NCI-H1417 (cell line): ENCODE measurements at places on chromosomes 7 and 10.

GRCh38 chr7:537911-538634 lies 18.4 kb upstream of the PDGFA start:
- no peak for DNase-seq

DNA sequence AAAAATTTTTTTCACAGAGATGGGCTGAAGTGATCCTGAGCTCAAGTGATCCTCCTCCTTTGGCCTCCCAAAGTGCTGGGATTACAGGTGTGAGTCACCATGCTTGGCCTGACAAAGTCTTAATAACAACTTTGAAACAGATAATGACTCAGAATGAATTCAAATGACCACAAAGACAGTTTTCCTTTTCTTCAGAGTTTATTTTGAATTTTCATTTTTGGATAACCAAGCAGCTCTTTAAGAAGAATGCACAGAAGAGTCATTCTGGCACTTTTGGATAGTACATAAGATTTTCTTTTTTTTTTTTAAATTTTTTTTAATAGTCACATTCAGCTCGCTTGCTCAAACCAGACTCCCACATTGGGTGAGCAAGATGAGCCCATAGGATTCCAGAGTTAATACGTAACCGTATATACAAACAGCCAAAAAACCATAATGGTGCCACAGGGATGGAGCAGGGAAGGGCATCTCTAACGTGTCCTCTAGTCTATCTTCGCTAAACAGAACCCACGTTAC lies 43.0 kb upstream of the NMT2 start:
- DNase-seq: no peak

DNA sequence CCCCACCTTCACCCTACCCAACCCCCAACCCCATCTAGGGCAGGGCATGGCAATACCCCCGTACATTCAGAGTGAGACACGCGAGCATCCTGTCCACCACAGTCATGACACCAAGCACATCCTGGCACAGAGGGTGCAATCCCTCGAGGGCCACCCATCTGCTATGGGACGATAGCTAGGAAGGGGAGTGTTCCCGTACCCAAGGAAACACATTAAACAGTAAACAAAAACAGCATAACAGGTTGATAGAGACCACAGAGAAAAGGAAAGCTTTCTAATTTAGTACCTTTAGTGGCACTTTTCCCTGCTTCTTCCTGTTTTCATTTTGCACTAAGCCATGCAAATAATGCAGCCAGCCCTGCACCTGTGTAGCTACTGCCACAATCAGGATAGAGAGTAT lies 2.3 kb upstream of the SMKR1 start:
- no peak for DNase-seq

DNA sequence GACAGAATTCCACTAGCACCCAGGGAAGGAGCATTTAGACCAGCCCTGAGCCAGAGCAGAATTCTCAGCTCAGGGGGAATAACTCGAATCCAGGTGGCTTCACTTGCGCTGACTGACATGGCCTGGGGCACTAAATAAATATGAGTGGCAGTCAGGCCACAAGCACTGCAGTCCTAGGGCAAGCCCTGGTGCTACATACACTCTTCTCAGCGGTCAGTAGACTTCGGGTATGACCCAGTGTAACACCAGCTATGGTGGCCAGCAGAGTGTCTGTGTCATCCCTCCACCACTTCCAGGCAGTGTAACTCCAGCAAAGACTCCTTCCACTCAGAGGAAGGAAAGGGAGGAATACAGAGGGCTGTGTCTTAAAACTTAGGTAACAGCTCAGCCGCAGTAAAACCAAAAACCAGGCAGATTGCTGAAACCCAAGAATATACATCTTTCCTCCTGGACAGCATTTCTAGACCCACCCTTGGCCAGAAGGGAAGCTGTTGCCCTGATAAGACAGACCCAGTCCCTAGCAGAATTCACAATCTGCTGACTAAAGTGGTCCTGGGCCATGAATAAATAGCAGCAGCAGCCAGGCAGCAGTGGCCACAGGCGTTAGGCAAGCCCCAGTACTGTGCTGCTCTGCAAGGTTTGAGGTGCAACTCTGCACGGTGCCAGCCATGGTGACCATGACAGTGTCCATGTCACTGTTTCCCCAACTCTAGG lies 77.0 kb downstream of the SNX13 start:
- no peak for DNase-seq

DNA sequence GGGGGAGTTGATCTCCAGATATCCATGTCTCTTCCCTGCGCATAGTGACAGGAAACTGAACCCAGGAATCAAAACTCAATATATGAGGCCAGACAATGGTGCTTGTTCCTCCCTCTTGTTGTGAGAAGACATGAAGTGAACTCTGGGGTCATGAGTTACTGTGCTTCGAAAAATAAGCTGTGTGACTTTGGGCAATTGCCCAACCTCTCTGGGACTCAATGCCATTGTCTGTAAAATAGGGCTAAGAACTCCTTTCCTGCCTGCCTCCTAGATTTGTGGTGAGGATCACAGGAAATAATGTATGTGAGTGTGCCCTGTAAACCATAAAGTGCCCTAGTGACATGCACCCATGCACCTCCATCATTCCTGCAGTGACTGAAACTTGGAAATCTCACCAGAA lies 48.4 kb downstream of the SYPL1 start:
- no peak for DNase-seq

GRCh38 chr10:132039371-132039770 lies 26.4 kb upstream of the JAKMIP3 start:
- no peak for DNase-seq

DNA sequence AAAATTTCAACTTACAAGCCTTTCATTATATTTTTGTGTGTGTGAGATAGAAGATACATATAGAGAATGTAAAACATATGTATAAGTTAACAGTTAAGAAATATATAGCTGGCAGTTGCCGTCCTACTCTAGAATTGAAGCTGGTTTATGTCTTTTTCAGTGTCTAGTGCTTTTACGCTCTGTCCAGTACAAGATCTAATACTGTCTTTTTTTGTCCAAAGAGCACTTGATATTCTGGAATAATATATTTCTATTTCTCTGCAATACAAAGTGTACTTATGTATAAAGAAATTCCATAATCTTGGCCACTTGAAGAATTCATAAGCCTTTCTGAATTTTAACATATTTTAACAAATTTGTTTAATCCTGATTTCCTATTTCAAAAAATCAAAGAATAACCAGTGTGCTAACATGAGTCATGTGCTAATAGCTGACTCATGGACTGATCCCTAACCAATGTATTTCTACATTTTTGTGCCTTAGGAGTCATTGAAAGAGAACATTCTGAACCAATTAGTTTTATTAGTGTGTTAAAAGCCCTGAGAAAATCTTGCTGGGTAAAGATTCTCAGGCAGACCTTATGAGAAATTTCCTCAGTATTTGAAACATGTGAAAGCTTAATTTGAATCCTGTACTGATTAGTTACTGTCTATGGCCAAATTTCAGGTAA lies 73.2 kb upstream of the CCAR1 start:
- no peak for DNase-seq

DNA sequence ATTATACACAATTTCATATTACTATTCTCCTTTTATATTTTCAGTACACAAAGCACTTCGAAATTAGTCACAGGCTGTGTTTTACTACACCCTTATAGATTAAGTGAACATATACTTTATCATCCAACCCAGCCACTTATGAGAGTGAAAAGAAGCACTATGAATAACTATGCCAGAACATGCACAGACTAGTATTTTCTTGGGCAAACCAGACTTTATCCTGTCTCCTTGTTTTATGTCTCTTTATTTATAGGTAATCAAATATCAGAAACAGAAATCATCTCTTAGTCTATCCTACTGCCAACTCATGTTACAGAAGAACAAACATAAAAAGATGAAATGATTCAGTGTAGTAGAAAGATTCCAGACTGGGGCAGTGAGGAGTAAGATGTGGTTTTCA lies 171.8 kb downstream of the GRM3 start:
- DNase-seq: no peak

DNA sequence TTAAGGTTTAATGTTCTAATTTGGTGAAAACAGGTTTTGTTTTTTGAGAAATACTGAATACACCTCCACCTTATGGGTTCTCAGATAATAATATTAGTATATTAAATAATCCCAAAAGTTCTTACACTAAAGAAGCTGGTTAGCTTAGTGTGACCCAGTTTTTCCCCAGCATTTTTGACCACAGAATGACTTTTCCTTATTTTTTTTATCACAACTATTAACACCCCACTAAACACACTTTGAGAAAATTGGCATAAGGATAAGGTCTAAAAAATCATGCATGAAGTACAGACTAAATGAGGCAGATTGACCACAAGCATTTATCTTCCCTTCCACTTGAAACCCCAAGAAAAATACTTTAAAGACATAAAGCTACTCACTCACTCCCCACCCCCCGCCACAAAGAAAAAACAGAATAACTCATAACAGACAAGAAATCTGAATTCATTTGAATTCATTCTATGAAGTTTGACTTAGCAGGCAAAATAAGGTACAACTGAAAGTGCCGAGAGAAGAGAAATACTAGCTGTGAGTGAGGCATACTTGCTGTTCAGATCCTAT lies 49.7 kb upstream of the WNT16 start:
- DNase-seq: no peak

GRCh38 chr7:69684369-69685292 lies 86.4 kb downstream of the AUTS2 start:
- DNase-seq: peak; percentile 21

GRCh38 chr7:24924375-24924774 lies 55.6 kb downstream of the OSBPL3 start:
- DNase-seq: no peak

DNA sequence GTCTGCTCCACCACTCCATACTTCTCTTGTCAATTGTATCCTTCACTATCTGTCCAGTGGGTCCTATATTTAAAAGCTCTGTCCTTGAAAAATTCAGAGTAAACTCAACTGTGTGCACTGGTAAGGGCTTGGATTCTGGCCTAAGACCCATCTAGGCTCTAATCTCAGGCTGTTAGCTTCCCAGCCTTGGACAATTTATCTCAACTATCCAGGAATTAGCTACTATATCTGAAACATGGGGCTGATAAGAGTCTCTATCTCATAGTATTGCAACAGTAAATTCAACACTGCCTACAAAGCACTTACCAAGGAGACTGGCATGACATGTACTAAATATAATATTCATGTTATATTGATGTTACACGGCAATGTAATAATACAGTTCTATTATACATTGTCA lies 303.4 kb downstream of the XPNPEP1 start:
- DNase-seq: no peak

- DNase-seq: no peak
Measured at GRCh38 chr10:114313866-114314265, 74.8 kb downstream of the VWA2 start.

GRCh38 chr10:46540412-46541016 lies 15.9 kb downstream of the GPRIN2 start:
- no peak for DNase-seq

DNA sequence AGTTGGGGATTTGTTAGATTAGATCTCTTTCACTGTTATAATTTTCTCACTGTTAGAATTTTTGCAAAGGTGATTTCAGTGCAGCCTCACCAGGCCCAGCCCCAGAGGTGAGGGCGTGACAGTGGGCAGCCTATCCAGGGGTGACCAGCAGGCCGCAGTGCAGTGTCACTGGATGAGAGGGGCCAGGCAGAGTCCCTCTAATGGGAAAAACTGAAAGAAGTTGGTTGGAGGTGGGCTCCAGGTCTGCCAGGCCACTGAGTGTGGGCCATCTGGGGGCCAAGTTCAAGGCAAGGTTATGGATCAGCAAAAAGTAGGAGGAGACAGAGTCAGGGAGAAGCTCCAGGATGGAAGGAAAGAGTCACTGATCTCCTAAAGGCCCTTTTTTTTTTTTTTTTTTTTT lies 90.5 kb upstream of the SDK1 start:
- DNase-seq: no peak

DNA sequence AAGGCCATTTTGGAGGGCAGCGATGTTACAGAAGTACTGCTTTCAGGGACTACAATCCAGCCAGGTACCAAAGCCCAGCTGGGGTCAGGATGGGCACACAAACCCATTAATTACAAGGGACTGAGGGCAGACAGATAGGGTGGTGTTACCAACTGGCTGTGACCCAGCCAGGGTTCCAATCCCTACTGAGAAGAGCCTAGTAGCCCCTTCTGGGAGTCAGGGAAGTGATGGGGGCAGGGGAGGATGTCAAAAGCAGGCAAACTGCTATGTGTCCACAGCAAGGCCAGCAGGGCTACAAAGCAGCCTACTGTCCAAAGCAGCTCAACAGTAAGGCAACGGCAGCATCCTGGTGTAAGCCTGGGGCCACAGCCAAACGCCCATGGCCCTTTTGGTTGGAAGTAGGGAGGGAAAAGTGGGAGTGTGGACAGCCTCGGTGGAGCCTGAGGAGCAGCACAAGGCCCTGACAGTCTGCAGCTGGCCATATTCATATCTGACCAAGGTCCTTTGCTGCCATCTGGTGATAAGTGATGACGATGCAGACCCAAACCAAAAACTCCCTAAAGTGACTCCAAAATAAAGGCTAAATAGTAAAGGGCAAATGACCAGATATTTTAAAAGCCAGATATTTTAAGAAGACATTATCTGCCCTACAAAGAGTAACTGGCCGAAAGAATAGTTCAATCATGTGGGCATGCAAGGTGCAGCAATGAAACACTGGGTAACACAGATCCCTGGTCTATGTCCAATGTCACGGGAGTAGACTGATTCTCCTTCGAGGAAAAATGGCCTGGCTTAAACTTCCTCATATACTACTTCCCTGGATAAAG lies 56.9 kb downstream of the XPNPEP1 start:
- peak; percentile 12 for DNase-seq

GRCh38 chr10:78148961-78149612 lies 115.4 kb downstream of the RPS24 start:
- DNase-seq: no peak

- DNase-seq: no peak
Measured at GRCh38 chr10:21369697-21370096, 155.8 kb downstream of the SKIDA1 start.

- DNase-seq: peak; percentile 64
Measured at GRCh38 chr10:80186364-80187012, 18.8 kb downstream of the ANXA11 start.

GRCh38 chr7:149729983-149730801 lies 43.2 kb downstream of the ZNF467 start:
- DNase-seq: no peak

DNA sequence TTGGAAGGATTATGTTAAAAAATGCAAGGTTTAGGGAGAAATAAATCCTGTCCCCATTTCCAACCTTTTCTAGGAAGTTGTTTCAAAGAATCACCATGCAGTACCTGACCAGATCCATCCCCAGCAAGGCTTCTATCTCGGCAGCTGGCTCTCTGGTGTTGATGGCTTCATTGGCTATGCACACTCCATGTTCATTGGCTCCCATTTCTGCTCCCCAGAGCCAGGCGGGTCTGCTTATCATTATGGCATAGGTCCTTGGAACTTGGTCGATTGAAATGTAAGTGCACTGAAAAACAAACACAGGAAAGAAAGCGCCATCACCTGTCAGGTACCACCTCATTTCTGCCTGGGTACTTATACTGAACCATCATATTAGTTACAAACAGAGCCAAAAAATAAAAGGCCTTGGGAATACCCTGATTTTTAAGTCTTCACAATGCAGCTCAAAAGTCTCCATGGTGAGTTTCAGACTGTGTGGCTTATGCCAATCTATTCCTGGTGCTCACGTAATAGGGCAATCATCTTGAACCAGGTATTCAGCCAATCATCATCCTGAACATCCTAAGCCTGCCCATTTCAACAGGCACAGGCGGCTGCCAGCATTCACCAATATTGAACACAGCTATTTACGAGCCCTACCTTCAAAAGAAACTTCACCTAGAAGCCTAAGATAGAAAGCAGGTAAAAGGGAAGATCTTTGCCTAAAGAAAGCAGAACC lies 34.4 kb downstream of the SCRN1 start:
- no peak for DNase-seq

GRCh38 chr7:8217200-8218068 lies 44.5 kb downstream of the ICA1 start:
- DNase-seq: peak; percentile 93
